ENCODE measurements at places on chromosomes 1 and 21.

GRCh38 chr1:223492044-223492443 is 98.8 kb downstream of the CCDC185 start:
- DNase-seq: no peak

- no peak for DNase-seq
Observed at GRCh38 chr1:195591917-195592672, 1016.1 kb downstream of the KCNT2 start.

- no peak for DNase-seq
Observed at GRCh38 chr1:27427816-27428315, 35.4 kb downstream of the GPR3 start.

- DNase-seq: no peak
Observed at GRCh38 chr1:36920371-36920770, 113.9 kb downstream of the GRIK3 start.

- DNase-seq: no peak
Observed at GRCh38 chr1:242240077-242240476, 241.2 kb upstream of the MAP1LC3C start.

DNA sequence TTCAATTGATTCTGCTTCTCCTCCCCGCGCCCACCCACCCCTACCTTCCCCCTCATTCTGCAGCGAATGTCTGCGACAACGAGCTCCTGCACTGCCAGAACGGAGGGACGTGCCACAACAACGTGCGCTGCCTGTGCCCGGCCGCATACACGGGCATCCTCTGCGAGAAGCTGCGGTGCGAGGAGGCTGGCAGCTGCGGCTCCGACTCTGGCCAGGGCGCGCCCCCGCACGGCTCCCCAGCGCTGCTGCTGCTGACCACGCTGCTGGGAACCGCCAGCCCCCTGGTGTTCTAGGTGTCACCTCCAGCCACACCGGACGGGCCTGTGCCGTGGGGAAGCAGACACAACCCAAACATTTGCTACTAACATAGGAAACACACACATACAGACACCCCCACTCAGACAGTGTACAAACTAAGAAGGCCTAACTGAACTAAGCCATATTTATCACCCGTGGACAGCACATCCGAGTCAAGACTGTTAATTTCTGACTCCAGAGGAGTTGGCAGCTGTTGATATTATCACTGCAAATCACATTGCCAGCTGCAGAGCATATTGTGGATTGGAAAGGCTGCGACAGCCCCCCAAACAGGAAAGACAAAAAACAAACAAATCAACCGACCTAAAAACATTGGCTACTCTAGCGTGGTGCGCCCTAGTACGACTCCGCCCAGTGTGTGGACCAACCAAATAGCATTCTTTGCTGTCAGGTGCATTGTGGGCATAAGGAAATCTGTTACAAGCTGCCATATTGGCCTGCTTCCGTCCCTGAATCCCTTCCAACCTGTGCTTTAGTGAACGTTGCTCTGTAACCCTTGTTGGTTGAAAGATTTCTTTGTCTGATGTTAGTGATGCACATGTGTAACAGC is 339.9 kb downstream of the NTNG1 start:
- DNase-seq: no peak

DNA sequence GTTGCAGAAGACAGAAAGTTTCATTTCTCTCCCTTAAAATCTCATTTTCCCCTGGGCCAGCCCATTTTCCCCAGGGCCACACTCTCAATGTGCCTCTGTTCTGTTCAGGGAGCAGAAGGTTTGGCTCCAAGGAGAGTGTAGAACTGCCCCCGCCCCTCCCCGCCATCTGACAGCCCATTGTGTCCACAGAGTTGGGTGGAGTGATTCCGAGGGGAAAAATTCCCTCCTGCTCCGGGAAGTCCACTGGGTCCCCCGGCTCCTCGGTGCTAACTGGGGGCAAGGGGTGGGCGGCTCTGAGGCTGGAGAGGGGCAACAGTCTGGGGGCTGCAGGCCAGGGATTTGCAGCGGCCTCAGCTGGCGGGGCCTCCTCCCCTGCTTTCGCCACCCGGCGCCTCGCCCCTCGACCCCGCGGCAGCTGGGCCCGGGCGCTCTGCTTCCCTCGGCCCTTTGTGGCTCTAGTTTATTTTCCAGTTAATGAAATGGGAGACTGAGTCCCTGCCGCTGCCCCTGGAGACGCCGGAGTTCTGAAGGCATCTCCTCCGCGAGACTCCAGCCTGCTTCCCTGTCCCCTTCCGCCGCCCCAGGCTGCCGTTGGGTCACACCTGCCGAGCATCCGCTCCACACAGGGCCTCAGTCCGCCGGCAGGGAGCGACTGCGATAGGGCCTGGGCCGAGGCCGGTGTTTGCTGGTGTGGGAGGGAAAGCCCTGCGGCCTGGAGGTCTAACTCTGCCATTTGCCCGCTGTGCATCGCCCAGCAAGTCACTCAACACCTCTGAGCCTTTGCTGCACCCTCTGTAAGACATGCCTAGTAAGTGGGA is 14.7 kb upstream of the KIRREL1 start:
- DNase-seq: no peak

Data from D721Med (cell line).